Suppressor macrophage treated with lipopolysaccharide for 1 hour (primary cell): ENCODE measurements at places on chromosomes 1 and 21.
A peak's percentile ranks its signal among the peaks of the same experiment; 100 is the strongest.

DNA sequence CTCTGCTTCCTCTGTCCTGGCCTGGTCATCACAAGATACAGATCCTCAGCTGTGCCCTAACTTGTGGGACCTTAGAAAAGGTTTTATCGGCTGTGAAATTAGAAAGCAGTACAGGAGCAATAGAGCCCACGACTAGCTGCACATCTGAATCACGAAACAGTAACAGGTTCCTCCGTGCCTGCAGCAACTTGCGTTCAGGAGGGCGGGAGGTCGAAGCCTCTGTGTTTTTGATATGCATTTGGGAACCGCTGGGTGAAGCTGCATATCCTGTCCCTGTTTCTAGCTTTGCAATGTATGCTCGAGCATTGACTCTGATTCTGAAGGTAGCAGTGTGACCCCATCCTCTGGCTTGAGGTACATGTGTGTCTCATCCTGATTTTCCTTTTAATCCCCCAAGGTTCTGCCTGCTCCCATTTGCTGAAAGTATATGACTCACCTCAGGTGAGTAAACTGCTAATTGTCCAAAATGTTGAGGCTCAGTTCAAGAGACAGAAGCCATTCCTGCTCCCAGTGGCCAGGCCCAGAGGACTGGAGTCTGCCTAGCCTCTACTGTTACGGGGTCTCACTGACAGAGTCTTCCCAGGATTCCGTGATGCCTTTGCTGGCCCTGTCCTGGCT is 44.3 kb downstream of the SCCPDH start:
- DNase-seq = no peak

DNA sequence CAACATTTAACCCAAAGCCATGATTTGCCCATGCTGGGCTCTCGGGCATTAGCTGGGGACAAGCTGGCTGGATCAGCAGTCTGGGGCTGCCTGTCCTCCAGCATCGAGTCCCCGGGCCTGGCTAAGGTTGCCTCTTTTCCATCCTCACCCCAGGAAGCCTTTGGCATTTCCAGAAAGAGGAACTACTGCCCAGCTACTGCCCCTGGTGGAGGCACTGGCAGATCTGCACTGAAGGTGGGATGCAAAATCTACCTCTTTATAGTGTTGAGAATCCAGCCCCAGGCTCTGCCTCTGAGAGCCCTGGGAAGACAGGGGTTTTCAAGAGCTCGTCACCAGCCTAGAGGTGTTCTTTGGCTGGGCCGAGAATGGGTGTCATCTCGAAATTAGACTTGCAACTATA is 635.9 kb downstream of the MATN1 start:
- DNase-seq = no peak

DNA sequence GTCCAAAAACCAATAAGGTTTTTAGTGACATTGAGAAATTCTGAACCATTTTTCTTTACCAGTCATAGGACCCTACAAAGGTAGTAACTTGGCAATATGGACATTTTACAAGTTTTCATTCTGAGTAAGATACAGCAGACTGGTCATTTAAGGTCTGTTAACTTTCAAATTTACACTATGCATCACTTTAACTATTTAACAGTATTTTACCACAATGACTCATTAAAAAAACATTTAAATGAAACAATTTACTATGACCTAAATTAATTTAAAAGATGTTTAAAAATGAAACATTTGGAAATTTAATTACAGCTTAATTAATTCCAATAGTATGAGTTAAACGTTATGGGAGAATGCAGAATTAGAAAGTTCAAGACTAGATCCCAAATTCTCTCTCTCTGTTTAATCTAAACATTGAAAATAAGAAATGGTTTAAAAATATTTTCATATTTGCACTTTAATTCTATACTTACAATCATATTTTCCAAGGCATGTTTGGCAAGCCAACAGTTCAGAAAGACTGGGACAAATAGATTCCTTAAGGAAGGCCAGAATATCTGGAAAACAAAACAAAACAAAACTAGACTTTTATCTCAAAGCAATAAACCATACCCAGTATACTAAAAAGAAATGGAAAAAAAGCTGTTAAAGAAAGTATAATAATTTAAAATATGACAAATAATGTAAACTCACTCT is 140.9 kb downstream of the KCNT2 start:
- DNase-seq = no peak

DNA sequence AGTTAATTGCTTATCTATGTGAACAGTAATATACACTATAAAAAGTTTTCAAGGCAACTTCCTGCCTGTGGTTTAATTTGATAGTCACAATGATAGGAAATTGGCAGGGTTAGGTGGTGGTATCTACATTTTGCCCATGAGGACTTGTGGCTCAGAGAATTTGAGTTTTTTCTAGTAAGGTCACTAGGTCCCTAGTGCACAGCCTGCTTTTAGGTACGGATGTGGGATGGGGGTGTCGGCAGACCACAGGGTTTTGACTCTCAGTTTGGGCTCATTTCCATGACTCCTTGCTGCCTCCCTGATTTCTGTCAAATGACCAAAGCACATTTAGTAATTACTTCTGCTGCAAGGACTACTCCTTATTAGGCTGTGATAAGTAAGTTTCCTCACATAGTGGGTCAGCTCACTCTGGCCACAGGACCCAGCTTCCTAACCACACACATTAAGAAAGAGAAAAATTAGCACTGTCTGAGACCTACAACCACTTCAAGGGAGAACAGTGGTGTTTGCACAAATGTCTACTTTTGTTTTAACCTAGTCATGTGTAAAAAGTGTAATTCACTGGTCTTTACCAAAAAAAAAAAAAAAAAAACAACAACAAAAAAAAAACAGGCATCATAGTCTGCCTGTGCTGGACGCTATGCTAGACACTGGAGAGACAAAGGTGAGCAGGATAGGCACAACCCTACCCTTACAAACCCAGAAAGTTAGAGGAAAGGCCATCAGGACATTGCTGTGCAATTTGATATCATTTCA is 43.7 kb downstream of the MRPL39 start:
- DNase-seq = peak; percentile 52

- no peak for DNase-seq
These were observed 187.0 kb downstream of the TPR start for GRCh38 chr1:186188004-186188539.

DNA sequence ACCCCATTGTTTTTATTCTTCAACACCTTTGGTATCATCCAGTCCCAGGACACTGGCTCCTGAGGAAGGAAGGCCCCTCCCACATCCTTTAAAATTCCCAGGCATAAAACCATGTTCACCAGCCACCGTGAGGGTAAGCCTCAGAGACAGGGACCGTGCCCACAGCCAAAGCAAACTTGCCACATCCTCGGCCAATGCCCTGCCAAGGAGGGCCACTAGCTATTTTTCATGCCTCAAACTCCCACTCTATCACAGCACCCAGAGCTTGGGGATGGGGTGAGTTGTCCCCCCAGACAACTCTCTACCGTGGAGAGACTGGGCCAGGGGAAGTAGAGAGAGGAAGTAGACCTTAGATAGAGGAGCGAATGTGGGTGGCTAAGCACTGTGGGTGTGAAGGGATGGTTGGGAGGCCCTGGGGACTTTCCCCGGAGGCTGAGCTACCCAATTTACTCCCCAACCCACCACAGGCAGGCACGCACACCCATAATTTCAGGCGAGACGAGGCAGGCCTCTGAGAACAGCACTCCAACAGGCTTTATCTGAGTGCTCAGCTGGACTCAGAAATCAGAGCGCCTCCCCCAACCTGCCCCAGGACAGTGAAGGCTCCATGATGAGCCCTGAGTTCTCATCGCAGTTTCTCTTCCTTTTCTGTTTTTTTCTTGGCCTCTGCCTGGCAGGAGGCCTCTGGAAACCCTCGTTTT is 15.9 kb upstream of the BTG2 start:
- DNase-seq = peak; percentile 95

- no peak for DNase-seq
These were observed 201.8 kb upstream of the ZC3H12A start for GRCh38 chr1:37272626-37273025.

DNA sequence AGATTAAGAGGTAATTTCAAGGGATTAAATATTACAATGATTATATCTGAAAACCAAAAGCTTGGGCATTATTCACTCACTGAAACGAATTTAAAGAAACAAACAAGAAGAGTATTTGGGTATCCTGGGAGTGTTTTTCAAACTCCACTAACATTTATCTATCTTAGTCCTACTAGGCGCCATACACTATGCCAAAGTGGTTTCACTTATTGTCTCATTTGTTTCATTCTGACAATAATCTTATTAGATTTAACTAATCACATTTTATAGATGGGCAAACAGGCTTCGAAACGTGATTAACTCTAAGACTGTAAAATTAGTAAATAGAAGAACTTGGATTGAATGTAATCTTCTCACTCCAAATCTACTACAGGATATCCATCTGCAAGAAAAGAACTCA is 25.4 kb downstream of the ASH1L start:
- DNase-seq = no peak
